Stimulated activated CD4-positive, alpha-beta T cell treated with anti-CD3 and anti-CD28 coated beads, Interleukin-4, amount 100 ng/mL, for 4 hours (primary cell): ENCODE measurements at places on chromosomes 2 and 18.
A peak's percentile ranks its signal among the peaks of the same experiment; 100 is the strongest.

DNA sequence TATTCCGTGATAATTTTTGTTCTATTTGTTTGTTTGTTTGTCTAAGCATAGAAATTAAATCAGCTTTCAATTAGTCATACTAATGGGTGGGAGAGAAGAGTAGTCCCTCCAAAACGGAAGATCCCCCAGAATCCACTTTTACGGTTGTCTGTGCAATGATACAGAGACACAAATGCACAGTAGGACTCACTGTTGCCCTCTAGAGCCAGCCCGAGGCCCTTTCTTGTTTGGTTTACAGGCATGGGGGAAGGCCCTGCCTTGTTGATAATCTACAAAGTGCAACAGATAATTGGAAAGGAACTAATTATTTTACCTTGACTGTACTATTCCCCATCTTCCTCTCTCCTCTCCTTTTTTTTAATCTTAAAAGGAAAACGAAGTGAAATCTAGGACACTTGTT lies 121.1 kb downstream of the ACOXL start:
- DNase-seq: peak; percentile 50

DNA sequence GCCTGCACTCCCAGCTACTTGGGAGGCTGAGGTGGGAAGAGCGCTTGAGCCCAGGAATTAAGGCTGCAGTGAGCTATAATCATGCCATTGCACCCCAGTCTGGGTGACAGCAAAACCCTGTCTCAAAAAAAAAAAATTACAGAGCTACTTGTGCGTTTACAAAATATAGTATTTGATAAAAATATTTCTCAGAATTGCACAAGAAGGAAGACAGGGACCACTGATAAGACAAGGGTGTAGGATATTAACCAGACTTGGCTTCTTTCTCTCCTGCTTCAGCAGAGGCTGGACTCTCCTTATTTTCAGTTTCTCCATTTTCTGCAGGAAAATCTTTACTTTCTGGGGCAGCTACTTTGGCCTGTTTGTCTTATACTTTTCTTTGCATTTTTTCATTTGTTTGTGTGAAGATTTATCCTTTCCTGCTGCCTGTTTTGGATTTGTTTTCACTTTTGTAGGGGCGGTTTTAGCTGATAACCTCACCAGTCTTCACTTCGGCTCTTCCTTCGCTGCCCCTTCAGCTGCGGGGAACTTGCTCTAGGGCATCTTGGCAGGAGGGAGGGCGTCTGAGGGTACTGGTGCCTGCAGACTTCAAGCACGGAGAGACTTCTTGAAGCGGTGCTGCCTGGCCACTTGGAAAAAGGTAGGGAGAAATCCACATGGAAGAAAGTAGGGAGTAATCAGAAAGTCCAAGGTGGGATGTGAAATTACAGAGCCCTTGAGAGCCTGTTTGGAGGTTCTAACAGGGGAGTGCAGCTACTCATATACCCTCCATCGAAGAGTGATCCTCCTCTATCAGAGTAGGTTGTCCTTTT lies 14.9 kb upstream of the ZDBF2 start:
- no peak for DNase-seq

DNA sequence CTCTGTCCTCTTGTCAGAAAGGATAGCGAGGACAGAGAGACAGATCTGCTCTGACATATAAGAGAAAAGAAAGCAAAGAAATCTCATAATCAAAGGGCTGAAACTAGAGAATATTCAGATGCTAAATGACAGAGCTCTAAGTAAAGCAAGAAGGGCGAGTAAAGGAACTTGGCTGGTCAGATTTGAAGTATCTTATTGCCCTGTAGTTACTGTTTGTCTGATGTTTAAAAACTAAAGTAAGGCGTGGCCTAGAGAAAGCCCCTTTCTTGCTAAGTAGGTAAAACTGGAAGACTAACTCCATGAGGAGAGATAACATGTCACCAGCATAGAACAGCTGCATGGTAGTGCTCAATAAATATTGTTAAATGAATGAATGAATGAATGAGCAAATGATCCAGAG lies 70.0 kb downstream of the CRACDL start:
- no peak for DNase-seq

- no peak for DNase-seq
These were observed 58.0 kb downstream of the RND3 start for GRCh38 chr2:150429384-150429961.

DNA sequence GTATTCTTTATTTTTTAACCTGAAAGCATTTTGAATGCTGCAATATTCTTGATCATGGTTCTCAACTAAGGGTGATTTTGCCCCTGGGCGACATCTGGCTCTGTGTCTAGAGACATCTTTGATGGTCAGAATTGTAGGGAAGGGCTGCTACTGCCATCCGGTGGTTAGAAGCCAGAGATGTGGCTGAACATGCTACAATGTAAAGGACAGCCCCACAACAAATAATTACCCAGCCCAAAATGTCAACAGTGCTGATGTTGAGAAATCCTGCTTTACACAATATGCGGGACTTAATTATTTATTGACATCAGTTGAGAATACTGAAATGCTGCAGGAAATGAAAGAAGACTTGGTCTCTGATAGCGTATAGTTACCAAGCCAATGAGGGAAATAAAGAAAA lies 37.5 kb upstream of the SERPINB2 start:
- DNase-seq: no peak
